ENCODE measurements at places on chromosomes 5 and 9.

GRCh38 chr5:172235132-172235780 is 41.3 kb downstream of the EFCAB9 start:
- no peak overlapping the region for H3K4me3 ChIP-seq
- no peaks in the 10 kb centered on the region for H3K27me3 ChIP-seq
- H3K27ac ChIP-seq = no peak overlapping the region
- H3K36me3 ChIP-seq = peaks cover 31% of the 10 kb centered on the region
- H3K4me1 ChIP-seq = peaks cover 42% of the 10 kb centered on the region

GRCh38 chr5:173454361-173454735 is 126.1 kb upstream of the STC2 start:
- H3K36me3 ChIP-seq = no peaks in the 10 kb centered on the region
- DNase-seq = no peak
- no peaks in the 10 kb centered on the region for H3K27me3 ChIP-seq
- no peak overlapping the region for H3K27ac ChIP-seq

- no peaks in the 10 kb centered on the region for H3K27me3 ChIP-seq
- peak overlapping the region; percentile 67 for H3K27ac ChIP-seq
- H3K36me3 ChIP-seq = peaks cover 10% of the 10 kb centered on the region
- no peak for DNase-seq
- H3K4me3 ChIP-seq = peak overlapping the region; percentile 2
These were observed 144.8 kb downstream of the GADD45G start for GRCh38 chr9:89749500-89750116.

DNA sequence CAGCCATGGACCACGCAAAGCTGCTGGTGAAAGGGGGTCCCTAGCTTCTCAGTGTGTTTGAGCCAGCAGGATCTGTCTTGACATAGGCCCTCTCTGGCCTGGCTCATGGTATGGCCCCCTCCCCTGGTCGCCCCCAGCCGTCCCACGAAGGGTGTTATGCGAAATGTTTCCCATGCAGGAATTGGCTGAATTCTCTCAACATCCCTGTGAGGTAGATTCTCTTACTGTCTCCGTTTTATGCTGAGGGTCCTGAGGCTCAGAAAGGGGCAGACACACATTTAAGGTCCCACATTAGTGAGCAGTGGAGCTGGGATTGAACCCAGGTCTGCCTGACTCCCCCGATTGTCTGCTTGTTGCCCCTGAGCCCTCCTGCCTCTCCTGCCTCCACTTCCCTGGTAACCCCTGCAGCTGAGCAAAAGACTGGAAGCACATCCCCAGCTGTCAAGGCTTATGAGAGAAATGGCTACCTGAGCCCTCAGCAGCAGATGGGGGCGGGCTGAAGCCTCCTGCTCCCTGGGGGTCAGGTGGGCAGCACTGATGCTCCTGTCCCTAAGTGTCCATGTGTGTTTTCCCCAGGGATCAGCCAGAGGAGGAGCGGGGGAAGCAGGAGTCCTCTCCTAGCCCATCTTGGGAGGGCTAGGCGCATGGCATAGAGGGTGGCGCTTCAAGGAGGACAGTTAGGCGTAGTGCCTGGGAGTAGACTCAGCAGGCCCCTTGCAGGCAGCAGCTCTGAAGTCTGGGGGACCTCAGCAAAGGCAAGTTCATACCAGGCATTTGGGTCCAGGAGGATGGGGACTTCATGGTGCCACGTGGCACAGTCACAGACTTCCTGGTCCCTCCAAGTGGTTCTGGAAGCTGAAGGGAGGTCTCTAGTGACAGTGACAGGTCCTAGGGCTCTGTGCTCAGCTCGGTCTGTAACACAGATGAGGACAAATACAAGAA is 49.0 kb upstream of the GARNL3 start:
- H3K36me3 ChIP-seq = no peaks in the 10 kb centered on the region
- no peak overlapping the region for H3K4me3 ChIP-seq
- H3K27ac ChIP-seq = no peak overlapping the region
- DNase-seq = no peak
- H3K4me1 ChIP-seq = no peaks in the 10 kb centered on the region

DNA sequence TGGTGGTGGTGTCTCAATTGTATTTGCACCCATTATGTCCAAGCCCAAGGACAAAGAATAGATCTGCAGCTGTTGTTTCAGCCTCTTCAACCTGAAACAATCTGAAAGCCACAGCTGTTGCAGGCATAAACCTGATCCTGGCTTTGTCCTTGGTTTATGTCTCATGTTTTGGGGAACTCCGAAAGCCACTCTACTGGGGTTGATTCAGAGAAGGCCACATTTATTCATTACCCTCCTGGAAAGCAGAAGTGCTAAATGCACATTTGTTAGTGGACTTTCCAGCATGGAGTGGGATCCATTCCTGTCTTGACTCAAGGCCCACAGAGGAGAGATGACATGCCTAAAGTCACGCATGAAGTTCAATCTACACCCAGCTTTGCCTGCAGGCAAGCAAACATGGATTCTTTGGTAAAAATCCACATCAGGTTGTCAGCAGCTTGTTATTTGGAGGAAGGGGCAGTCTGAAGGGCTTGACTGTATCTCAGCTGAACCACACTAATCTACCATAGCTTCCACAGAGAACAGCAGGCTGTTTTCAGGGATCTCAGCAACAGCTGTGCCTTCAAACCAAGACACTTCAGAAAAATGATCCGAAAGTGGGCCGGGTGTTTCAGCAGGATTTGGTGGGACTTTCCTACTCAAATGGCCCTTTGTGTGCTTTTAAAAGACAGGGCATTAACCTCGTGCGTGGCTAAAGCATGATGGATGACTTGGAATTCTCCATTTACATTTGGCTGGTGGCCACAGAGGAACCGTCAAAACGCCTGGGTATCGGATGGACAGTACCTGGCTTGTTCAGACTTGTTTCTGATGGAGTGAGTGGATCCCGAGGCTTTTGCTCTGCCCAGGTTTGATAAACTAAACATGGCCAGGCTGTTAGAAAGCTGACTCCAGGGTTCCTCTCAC is 36.2 kb upstream of the ADAM19 start:
- no peak for DNase-seq
- H3K27me3 ChIP-seq = no peaks in the 10 kb centered on the region
- peaks cover 13% of the 10 kb centered on the region for H3K36me3 ChIP-seq
- H3K4me1 ChIP-seq = peaks cover 66% of the 10 kb centered on the region
- no peak overlapping the region for H3K27ac ChIP-seq

DNA sequence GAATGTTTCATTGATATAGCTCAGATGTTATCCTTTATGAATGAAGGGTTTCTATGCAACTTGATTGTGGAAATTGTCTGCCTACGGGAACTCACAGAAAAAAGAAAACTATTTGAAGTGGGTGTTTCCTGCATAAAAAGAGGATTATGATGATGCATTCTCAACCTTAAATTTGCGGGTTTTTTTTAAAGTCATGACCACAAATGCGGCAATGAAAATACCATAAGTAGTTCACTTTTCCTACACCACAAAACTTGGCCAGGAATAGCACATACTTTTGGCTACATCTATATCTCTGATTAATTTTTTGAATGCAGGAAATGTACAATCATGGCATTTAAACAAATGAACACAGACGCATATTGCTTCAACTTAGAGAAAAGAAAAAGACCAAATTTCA is 754.7 kb downstream of the DTWD2 start:
- H3K4me1 ChIP-seq = no peaks in the 10 kb centered on the region
- no peaks in the 10 kb centered on the region for H3K36me3 ChIP-seq
- no peaks in the 10 kb centered on the region for H3K27me3 ChIP-seq
- H3K27ac ChIP-seq = no peak overlapping the region
- no peak for DNase-seq
- H3K4me3 ChIP-seq = no peak overlapping the region

DNA sequence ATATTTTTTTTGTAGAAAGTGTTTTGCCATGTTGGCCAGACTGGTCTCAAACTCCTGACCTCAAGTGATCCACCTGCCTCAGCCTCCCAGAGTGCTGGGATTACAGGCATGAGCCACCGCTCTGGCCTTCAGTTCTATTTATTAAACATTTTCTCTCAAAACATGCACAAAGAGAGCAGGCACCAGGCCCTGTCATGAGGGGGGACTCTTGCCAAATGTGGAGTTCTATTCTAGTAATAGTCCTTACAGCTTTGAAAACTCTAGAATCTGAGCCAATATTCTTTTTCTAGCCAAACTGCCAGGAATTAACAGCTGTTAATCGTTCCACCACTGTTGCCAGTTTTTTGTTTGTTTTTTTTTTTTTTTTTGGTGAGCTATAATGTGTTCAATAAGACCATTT is 124.6 kb downstream of the TARS1 start:
- no peaks in the 10 kb centered on the region for H3K36me3 ChIP-seq
- H3K4me1 ChIP-seq = no peaks in the 10 kb centered on the region
- no peak overlapping the region for H3K27ac ChIP-seq
- no peaks in the 10 kb centered on the region for H3K27me3 ChIP-seq
- no peak for DNase-seq

GRCh38 chr5:83956386-83956785 is 235.7 kb upstream of the HAPLN1 start:
- H3K27me3 ChIP-seq = no peaks in the 10 kb centered on the region
- no peaks in the 10 kb centered on the region for H3K4me1 ChIP-seq
- H3K36me3 ChIP-seq = no peaks in the 10 kb centered on the region
- DNase-seq = no peak

GRCh38 chr9:20620650-20621470 is 1.4 kb downstream of the MLLT3 start:
- no peaks in the 10 kb centered on the region for H3K27me3 ChIP-seq
- DNase-seq = peak; percentile 65
- peaks cover 51% of the 10 kb centered on the region for H3K4me1 ChIP-seq
- H3K4me3 ChIP-seq = peak overlapping the region; percentile 94
- peak overlapping the region; percentile 94 for H3K27ac ChIP-seq

DNA sequence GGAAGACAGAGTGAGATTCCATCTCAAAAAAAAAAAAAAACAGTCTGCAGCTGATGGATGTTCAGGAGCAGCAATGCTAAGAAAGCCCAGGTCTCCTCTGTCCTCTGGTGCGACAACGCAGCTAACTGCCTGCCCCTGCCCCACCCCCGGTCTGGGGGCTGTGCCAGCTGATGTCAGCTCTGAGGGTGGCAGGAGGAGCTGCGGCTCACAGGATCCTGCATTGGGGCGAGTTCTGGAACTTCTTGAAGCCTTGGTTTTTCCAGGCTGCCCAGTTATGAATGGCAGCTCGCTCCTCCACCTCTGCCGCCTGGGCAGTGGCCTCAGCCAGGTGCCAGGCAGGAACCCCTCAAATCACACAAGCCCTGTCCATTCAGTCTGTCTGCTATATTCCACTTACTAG is 113.5 kb downstream of the ROR2 start:
- no peaks in the 10 kb centered on the region for H3K36me3 ChIP-seq
- H3K27me3 ChIP-seq = peaks cover 6% of the 10 kb centered on the region
- no peak for DNase-seq
- H3K27ac ChIP-seq = no peak overlapping the region
- H3K4me3 ChIP-seq = no peak overlapping the region
- peaks cover 9% of the 10 kb centered on the region for H3K4me1 ChIP-seq

GRCh38 chr9:115234094-115234493 is 116.1 kb upstream of the TNC start:
- no peaks in the 10 kb centered on the region for H3K36me3 ChIP-seq
- H3K4me1 ChIP-seq = no peaks in the 10 kb centered on the region
- no peak overlapping the region for H3K27ac ChIP-seq
- peaks cover 9% of the 10 kb centered on the region for H3K27me3 ChIP-seq

- no peaks in the 10 kb centered on the region for H3K27me3 ChIP-seq
- H3K4me3 ChIP-seq = no peak overlapping the region
- peaks cover 9% of the 10 kb centered on the region for H3K4me1 ChIP-seq
- H3K27ac ChIP-seq = peak overlapping the region; percentile 3
These were observed 1.9 kb downstream of the DOK3 start for GRCh38 chr5:177507596-177508220.

DNA sequence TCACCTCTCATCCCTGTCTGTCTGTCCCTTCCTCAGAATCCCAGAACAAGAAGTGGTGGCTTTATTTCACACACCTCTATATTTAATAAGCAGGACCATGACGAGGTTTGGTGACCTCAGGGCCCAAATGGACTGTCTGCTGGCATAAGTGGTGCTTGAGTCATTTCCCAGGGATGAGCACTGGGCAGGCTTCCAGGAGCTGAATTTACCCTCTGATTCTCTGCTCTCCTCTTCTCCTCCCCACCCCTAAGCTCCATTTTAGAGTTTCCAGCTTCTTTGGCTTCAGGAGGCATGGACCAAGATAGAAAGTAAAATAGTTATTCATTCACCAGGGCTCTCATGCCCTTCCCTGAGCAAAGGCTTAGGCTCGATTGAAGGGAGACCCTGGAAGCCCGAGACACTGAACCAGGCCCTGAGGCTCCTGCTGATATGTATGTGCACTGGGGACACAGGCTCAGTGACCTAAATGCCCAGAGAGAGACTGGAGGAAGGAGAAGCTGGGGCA is 69.1 kb downstream of the PPARGC1B start:
- no peaks in the 10 kb centered on the region for H3K27me3 ChIP-seq
- H3K4me3 ChIP-seq = no peak overlapping the region
- H3K4me1 ChIP-seq = no peaks in the 10 kb centered on the region
- no peaks in the 10 kb centered on the region for H3K36me3 ChIP-seq
- DNase-seq = no peak

GRCh38 chr5:157598350-157598936 is 22.9 kb upstream of the ADAM19 start:
- peak overlapping the region; percentile 65 for H3K27ac ChIP-seq
- DNase-seq = no peak
- H3K27me3 ChIP-seq = no peaks in the 10 kb centered on the region
- peaks cover 23% of the 10 kb centered on the region for H3K36me3 ChIP-seq
- H3K4me3 ChIP-seq = no peak overlapping the region

Data from activated CD8-positive, alpha-beta T cell treated with anti-CD3 and anti-CD28 coated beads, Interleukin-2, amount 10 ng/mL, durations not matched to agents 7 days and 5 days (primary cell).